ENCODE measurements at places on chromosomes 1 and 21.

- DNase-seq, result no peak
These were observed 28.7 kb upstream of the DISP1 start for GRCh38 chr1:222786121-222786520.

DNA sequence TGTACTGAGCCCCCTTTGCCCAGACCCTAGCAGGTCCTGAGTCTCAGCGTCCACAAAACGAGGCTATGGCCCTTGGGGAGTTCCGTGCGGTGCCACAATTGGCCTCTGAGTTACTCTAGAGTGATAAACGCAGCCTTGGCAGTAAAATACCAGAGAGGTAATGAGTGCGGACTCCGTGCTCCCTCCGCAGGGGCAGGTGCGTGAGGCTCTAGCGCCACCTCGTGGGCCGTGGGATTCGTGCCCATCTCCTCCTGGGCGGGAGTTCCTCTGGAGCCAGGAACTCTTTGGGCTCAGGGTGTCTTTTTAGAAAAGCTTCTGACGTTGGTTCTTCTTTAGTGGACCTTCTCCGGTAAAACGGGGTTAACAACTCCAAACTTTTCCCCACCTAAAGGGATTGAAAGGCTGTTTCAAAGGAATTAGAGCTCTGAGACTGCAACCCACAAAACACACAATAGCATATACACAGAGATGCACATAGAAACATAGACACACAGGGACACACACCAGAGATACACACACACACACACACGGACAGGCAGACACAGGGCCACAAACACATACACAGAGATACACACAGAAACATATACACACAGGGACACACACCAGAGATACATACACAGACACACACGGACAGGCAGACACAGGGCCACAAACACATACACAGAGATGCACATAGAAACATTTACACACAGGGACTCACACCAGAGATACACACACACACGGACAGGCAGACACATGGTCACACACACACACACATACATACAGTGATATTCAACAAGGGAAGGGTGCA is 99.4 kb downstream of the KCNJ15 start:
- no peak for DNase-seq

DNA sequence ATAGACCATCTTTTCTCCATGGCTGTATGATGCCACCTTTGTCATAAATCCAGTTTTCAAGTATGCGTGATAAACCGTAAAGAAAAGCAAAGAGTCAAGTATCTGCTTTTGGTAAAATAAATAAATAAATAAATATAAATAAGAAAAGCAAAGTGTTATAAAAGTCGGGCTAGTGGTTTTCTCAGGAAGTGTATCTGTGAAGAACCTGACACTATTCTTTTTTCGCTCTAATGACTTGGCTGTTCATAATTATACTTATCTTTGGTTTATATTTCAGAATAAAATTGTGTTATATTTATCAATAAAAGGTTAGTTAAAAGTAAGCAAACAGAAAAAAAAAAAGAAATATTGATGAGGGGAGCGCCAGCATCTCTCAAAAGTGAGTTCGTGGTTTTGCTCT is 594 bp upstream of the EXO5 start:
- DNase-seq, result no peak

- DNase-seq, result no peak
These were observed 6.3 kb upstream of the KCNE1 start for GRCh38 chr21:34518301-34518700.

DNA sequence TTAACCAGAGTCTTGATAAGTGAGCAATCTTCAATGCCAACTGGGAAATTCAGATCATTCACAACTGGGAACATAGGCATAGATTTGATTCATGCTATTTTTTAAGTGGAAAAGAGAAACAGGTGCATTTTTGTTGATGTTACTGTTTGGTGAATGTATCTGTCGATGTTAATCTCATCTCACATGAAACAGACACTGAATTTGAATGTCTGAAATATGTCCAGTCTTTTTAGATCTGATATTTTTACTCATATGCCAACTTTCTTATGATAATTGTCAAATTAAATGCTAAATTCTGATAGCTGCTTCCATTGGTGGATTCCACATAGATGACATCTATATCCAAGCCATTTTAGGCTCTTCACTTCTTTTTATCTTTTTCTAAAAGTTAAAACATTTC is 213.1 kb downstream of the RYR2 start:
- no peak for DNase-seq

DNA sequence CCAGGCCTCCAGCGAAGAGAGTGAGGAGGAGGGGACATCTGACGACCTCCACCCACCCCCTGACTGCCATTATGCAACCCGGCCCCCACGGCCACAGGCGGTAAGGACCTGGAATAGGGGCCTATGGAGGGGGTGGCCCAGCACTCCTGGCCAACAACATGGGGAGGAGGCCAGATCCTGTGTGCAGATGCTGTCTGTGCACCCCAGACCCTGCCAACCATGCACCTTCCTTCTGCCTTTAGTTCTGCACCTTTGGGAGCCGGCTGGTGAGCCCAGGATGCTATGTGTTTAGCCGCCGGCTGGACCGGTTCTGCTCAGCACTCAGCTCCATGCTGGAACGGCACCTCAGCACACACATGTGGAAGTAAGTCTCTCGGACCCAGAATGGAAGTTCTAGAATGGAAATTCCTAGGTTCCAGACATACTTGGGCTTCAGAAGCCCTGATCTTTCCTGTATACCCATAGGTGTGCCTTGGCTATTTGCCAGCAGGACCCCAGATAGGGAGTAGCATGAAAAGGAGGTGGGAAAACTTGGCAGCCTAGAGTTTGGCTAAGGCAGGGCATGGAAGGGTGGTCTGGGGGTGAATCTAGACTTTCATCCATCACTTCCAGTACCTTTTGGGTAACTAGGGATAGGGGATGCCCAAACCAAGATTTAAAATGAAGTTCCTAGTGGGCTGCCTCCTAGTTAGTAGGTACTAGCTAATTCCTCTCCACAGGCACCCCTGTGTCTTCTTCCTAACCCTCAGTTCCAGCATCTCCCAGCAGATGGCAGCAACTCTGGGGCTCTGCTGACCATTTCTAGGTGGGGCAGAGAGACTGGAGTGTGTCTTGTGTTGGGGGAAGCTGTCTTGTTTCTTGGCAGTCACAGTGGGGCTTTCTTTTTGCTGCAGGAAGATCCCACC is 3.6 kb upstream of the CYB561D1 start:
- no peak for DNase-seq

- no peak for DNase-seq
These were observed 217.2 kb upstream of the C1orf105 start for GRCh38 chr1:172203135-172203823.

DNA sequence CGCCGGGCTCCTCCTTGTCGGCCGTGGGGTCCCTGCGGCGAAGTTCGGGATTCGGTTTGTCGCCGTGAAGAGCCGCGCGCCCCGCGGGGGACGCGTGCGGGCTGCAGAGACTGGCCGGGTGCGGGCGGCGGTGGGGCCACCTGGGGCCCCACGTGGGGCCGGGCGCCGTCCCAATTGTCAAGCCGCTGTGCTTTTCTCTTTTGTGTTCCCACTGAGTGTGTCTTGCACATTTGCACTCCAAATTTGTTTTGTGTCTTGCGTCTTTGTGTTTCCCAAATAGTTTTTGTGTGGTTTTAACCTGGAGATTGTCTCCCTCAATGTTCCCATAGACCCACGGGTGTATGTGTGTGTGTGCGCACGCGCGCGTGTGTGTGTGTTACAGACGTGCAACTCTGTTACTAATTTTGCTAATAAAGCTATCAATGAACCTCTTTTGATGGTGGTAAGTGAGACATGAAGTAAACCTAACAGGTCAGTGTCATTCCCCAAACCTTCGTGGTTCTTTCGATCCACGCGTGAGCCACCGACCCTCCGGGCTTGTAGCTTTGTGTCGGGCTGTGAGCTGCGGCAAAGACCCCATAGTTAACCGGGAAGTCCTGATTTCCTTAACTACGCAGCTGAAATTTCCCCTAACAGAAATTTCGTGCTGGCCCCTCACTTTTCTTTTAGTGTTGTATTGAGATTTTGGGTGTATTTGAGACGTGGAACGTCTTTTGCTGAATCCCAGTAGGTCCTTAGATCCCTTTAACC is 708 bp downstream of the PRDM2 start:
- DNase-seq, result no peak

- DNase-seq, result no peak
These were observed 395.5 kb downstream of the SMYD3 start for GRCh38 chr1:246111570-246111969.

DNA sequence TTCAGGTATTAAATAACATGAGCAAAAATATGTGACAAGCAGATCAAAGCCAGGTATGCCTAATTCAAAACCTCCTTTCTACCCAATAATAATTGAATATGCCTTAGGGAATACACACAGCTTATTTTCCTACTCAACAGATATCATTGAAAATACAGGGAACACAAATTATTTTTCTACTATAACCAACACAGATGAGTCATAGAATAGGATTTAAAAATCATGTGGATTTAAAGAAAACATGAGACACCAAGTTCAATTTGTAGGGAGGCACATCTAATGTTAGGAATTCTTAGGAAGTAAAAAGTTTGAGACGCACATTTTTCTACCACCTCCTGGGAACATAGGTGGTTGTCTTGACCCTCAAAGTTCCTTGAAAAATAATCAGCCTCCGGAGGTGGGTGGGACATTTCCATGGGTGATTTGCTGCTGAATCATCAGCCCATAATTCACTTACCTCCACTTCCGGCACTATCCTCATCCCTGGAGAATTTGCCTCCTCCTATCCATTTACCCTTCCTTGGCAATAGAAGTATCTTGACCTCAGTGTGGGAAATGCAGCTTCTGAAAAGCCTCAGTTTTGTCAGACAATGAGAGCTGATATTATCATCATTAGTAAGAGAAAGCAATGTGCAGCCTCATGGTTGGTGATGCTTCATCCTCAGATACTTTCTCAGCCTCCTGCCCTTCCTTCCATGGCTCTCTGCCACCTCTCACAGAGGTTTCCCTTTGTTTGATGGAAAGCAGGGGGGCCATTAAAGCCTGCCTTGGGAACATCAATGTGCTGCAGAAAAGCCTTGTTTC is 33.5 kb upstream of the RGS4 start:
- DNase-seq, result no peak

DNA sequence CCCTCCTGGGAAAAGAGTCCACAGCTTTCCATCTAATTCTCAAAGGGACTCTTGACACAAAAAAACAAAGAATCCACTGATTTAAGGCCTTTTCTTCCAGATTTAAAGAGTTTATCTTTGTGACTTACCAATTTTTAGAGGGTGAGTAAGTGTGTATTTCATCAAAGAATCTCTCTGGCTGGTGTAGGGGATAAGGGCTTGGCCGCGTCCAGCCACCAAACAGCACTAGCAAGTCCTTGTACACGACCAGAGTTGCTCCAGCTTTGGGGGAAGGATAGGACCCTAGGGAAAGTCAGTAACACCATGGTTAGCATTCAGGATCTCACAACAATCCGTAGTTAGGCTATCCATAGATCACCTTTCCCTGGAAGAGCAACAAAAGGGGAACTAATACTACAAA is 19.5 kb upstream of the CPLANE2 start:
- no peak for DNase-seq

- no peak for DNase-seq
These were observed 119.1 kb downstream of the ACTL8 start for GRCh38 chr1:17874231-17874630.

GRCh38 chr1:183674339-183674738 is 21.2 kb upstream of the APOBEC4 start:
- DNase-seq, result no peak

- DNase-seq, result no peak
These were observed 33.3 kb downstream of the GNPAT start for GRCh38 chr1:231274119-231274825.

DNA sequence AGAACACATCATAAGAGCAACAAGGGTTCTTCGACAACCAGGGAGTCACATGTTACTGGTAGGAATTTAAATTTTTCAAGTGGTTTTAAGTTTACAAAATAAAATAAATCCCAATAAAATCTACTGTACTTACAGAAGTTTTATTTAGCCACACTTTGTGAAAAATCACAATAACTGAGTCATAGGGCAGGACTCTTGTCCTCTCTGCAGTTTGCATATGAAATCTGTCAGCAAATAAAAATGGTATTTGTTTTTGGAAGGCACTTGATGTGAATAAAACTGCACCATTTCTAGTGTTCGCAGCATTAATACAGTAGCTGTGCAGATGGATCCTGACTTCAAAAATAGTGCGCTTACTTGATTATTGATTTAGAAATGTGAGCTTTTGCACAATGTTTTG is 150.4 kb downstream of the LBR start:
- no peak for DNase-seq

- no peak for DNase-seq
These were observed 76.6 kb downstream of the UBE2U start for GRCh38 chr1:64280001-64280400.

DNA sequence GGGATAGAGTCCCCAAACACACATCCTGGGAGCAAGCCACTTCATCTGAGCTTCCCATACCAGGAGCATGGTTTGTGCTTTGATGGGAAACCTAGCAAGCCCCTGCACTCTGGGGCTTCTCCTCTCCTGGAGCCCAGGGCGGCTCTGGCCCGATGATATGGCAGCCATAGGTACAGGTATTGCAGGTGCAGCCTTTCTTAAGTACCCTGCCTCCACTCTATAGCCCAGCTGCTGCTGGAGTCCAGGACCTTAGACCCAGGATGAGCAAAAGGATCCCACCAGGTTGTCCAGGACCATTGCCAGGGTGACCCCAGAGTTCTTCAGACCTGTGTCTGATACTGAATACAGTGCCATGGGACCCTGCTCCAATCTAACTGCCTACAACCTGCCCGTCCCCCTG is 4.2 kb downstream of the C1orf226 start:
- DNase-seq, result no peak

GRCh38 chr1:2443277-2444137 is 31.1 kb upstream of the PEX10 start:
- no peak for DNase-seq

DNA sequence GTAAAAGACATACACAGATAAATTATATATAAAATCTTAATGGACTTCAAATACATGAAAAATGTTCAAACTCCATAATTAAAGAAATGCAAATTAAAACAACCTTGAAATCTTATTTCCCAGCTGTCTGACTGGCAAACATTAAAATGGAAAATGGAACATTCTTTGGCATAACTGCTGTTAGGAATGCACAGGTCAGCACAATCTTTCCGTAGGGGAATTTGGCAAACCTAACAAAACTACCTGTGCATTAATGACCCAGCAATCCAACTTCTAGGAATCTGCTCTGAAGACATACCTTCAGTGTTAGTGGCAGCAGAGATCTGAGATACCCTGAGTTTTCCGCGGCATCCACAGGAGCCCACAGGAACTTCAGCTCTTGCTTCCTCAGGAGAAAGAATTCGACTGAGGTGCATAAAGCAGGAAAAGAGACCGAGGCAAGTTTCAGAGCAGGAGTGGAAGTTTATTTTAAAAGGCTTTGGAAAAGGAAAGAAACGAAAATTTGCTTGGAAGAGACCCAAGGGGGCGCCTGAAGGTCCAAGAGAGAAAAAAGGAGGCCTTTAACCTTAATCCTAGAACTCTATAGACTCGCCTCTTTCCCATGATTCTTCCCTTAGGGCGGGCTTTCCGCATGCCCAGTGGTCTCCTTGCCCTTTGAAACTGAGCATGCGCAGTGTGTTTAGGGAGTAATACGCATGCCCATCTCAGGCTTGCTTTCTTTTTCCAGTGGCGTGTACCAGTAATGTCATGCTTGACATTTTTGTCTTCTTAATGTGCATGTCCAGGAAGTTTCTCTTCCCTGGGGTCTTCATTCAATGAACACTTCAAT is 24.8 kb downstream of the LYPD8 start:
- DNase-seq, result no peak
